ENCODE measurements at places on chromosomes 7 and 10.

GRCh38 chr7:155793720-155794119 is 18.5 kb downstream of the SHH start:
- no peak for DNase-seq

GRCh38 chr10:65911151-65911835 is 1014.5 kb upstream of the LRRTM3 start:
- no peak for DNase-seq

DNA sequence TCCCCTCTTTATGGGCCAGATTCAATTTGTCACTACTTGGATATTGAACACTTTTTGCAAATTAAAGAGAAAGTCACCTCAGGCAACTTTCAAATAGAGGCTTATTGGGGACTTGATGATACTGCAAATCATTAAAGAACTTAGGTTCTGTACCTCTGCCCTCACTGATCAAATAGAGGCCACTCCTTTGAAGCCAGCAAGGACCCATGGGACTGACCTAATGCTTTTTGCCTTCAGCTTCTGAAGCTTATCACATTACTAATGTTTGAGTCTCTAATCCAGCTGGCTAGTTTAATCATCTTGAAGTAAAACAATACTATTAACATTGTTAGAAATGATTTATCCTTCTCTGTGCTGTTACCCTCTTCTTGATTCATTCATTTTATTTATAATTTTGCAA is 93.0 kb upstream of the ZNF800 start:
- DNase-seq = no peak

DNA sequence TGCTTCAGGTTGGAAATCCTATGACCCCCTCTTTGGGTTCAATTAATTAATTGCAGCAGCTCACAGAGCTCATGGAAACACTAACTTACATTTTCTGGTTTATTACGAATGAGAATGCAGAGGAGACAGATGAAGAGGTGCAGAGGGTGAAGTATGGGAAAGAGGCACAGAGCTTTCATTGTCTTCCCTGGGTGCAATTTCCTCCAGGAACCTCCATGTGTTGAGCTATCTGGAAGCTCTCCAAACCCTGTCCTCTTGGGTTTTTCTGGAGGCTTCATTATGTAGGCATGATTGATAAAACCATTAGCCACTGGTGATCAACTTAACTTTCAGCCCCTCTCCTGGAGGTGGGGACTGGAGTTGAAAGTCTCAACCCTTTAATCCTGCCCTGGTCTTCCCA is 133.0 kb upstream of the AUTS2 start:
- no peak for DNase-seq

GRCh38 chr7:45021604-45022296 is 21.7 kb downstream of the CCM2 start:
- no peak for DNase-seq

- no peak for DNase-seq
Observed at GRCh38 chr10:131159771-131160170, 151.8 kb downstream of the TCERG1L start.

DNA sequence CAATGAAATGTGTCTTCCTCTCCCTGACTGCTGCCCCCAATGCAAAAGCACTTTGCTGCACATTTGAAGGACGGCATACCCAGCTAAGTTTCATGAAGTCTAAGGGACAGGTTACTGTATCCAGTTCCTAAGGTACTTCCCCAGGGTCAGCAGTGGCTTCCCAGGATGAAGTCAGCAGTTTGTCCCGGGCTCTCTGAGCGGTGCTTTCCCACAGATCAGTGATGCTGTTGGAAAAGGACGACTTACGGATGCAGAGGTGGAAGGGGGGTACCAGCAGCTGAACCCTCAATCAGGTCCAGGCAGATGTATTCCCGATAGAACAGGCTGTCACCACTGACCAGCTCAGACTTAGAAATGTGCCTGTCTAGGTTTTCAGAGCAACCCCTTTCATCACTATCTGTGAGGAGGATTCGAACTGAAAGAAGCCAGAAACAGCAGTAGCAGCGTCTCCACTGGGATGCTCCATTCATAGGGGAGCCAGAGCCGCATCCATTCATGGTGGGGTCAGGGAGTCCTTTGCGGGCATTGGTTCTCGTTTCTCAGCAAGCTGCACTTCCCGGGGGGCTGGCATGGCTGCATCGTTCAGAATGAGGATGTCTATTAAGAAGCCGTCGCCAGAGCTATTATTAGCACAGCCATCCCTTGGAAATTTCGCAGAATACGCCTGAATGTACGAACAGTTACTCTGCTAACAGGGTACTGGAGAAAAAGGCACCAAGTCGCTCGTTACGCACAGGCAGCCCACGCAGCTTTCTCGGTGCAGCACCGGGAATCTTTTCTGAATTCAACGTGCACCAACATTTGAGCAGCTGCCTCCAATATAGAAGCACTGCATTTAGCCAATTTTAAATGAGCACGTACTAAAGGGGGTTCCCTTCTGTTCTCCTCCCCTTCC is 303.7 kb downstream of the PRPF18 start:
- DNase-seq = no peak

DNA sequence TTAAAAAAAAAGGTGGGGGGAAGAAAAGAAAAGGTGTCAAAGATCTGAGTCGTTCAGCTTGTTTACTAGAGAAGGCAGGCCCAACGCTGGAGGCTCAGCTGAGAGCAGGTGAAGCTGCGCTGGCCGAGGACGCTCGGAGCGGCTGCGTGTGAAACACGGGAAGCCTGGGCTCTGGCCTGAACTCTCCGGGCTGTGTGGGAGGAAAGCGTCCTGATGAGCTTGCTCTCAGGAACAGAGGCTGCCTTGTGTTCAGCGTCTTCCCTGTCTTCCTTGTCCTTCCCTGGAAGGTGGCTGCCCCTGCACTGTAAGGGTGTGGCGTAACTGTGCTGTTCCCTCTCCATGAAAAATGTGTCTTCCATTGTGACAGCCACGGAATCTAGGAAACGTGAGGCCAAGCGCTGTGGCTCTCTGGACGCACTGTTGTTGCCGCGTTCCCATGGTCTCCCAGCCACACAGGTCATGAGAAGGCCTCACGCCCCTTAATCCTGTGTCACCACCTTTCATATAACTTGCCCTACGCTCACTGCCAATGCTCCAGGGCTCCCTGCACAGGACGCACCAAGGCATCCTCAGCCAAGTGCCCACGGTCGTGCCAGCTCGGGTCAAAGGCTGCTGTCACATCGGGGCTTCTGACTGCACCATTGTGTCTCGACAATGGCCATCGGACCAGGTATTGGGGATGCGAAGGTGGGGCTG is 15.8 kb downstream of the IL15RA start:
- DNase-seq = no peak

DNA sequence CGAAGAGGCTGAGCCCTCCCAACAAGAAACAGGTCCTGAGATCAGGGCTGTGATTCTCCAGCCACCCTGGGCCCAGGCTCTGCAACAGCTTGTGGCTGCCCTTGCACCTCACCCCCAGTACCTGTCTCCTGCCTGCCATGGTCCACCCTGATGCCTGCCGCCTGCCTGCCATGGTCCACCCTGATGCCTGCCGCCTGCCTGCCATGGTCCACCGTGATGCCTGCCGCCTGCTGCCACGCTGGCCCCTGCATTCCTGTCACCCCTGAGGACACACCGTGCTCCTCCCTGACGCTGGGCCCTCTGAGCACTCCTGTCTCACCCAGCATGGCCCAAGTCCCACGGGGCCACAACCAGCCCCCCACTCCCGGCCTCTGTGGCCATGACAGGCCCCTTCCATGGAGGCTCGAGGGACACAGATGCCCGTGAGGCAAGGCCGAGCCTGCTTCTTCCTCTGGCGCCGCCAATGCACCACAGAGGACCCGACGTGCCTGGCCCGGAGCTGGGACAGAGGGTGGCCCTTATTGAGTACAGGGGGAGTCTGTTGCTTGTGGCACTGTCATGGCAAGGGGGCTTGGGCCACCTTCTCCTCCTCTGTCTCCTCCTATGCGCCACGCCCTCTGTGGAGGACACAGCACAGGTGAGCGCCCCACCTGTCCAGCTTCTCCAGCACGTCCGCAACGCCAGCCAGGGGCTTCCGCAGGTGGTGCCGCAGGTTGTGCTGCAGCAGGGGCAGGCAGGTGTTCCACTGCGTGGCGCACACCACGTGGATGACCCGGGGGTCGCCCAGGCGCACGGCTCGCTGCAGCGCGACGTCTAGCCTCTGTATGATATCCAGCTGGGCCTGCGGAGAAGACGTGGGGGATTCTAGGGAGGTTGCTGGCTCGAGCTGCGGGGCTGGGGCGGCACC is 18.1 kb downstream of the CFAP46 start:
- DNase-seq = no peak

DNA sequence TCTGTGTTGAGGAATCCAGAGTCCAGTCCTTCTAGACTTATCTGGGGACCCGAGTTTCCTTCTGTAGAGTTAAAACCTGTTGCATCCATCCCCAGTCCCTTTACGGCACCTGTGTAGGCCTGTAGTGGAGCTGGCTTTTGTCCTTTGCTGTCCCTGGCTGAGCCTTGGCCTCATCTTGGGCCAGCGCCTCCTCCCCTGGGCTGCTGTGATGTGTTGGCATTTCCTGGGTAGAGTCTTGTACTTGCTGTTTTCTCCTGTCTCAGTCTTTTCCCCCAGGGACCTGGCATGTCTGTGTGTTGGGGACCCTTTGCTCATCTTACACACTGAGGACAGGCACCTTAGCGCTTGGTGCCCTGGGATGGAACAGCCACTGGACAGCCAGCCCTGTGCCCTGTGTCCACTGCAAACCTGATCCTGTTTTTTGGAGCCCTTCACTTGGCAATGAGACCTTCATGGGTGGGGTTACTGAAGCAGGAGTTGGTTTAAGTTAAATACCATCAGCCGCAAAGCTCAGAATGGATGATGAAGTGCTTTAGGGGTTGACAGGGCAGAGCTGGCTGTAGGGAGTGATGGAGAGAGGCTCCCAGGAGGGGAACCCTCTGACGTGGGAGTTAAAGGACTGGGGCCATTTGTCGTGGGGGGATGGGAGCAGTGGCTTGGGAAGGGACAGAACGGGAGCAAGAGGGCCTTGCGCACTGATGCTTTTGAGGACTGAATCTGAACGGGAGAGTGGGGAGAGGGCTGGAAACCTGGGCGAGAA is 50.9 kb downstream of the CUX1 start:
- DNase-seq = no peak

- peak; percentile 81 for DNase-seq
Observed at GRCh38 chr7:15561835-15562234, at the start of gene AGMO. Gene AGMO (minus strand): TSS chr7:15562015.
